ENCODE measurements at places on chromosomes 7 and 10.

DNA sequence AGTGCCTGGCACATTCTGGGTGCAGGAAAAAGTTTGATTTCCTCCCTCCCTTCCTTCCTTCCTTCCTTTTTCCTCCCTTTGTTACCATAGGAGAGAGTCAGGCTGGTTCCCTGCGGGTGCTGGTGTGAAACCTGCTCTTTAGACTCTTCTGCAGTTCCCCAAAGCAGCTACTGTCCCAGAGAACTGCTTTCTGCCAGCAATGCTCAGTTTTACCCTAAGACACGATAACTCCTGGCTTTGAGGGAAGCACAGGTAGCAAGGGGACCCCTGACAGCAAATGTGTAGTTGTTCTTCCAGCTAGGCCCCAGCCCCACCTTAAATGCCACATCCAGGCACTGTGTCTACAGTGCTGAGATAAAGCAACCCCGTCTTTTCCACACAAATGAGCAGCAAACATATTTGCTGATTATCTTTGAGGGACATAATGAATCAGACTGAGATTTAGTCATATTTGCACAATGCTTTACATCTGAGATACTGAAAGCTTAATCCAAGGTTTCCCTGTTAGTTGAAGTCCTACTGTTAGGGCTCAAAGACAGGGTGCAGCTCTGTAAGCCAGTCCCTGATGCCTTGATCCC, 55.5 kb downstream of the MET start:
- no peak for DNase-seq

DNA sequence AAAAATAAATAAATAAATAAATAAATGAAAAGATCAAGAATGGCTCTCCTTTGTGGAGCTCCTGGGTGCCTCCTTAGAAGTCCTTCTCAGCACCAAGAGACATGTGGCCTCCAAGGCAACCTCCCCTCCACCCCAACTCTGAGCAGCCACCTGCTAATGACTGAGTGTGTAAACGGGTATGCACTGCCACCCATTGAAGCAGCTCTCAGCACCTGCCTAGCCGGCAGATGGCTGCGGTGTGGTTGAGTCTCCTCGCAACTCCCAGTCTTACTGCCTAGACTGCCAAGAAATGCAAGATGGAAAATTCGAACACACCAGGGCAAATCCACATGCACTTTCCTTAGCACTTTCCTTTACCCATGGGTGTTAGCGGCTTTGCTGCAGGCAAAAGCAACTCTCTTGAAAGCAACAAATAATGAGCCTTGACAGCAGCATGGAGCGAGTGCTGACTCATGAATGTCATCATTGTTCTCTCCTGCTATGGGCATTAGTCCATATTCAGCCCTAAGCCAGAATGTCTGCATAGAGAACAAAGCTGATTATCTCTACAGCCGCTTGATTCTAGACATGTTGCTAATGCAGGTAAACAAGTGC, 913.9 kb upstream of the AUTS2 start:
- DNase-seq, result no peak

DNA sequence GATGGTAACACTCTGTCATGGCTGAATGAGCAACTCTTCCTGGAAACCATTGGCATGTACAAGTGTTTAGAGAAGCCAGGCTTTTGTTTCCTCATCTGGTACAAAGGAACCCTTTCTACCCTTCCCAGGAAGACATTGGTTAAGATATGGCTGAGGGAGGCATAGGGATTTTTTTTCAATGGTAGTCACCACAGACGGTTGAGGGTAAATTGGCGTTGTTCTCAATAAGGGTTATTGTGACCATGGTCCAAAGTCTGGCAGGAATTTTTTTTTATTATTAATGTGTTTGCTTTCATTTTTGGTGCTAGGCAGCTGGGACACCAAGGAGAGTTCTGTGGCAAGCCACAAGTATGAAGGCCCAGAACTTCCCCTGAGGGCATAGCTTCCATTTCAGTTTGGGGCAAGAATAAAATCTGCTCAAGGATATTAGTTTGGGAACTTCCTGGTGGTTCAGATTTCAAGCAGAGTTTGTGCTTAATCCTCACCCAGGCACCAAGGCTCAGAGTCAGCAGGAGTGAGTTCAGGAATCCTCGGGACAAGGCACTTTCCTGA, at the start of gene PLEKHS1:
TSS of gene PLEKHS1 (plus strand) at position 502 of the 552 bp plus-strand sequence. CDS start 3,596 bp downstream, outside the sequence.
- no peak for DNase-seq

DNA sequence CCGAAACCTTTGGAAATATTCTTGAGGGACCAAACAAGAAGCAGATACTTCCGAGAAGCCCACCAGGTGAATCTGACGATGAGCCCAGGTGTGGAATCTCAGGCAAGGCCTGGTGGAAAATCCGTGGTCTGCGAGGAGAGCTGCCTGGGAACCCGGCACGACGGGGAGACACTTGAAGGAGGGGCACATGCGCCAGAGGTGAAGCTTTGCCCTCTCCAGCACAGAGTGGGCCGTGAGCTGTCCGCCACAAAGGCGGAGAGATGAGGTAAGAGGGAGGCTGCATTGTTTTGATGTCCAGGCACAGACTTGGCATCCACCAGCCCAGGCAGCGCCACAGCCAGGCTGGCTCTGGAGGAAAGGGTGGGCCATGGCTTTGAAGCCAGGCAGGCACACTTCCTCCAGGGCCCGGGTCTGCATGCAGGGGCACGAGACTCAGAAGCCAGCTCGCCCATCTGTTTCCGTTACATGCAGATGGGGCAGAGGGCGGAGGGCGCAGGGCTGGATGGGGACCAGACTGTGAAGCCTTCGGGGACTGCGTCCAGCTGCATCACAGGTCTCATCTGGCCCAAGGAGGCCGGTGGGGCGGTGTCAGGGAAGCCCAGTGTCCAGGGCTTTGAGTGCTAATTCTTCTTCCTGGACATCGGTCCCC, 45.4 kb downstream of the CALML3 start:
- DNase-seq, result no peak

- DNase-seq, result no peak
Observed at GRCh38 chr7:115099906-115100305, 178.0 kb downstream of the MDFIC start.

DNA sequence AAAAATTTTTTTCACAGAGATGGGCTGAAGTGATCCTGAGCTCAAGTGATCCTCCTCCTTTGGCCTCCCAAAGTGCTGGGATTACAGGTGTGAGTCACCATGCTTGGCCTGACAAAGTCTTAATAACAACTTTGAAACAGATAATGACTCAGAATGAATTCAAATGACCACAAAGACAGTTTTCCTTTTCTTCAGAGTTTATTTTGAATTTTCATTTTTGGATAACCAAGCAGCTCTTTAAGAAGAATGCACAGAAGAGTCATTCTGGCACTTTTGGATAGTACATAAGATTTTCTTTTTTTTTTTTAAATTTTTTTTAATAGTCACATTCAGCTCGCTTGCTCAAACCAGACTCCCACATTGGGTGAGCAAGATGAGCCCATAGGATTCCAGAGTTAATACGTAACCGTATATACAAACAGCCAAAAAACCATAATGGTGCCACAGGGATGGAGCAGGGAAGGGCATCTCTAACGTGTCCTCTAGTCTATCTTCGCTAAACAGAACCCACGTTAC, 43.0 kb upstream of the NMT2 start:
- DNase-seq, result peak; percentile 12

GRCh38 chr7:114392686-114393085, 21.9 kb upstream of the FOXP2 start:
- no peak for DNase-seq

- DNase-seq, result no peak
Observed at GRCh38 chr10:72625276-72625607, 637 bp downstream of the MICU1 start.

- DNase-seq, result no peak
Observed at GRCh38 chr10:91185239-91185875, 35.1 kb upstream of the PCGF5 start.
